Stimulated activated CD4-positive, alpha-beta T cell treated with anti-CD3 and anti-CD28 coated beads, Interleukin-1b, Interleukin-23, amount 100 ng/mL, for 1 hour (primary cell): ENCODE measurements at places on chromosomes 6 and 20.

DNA sequence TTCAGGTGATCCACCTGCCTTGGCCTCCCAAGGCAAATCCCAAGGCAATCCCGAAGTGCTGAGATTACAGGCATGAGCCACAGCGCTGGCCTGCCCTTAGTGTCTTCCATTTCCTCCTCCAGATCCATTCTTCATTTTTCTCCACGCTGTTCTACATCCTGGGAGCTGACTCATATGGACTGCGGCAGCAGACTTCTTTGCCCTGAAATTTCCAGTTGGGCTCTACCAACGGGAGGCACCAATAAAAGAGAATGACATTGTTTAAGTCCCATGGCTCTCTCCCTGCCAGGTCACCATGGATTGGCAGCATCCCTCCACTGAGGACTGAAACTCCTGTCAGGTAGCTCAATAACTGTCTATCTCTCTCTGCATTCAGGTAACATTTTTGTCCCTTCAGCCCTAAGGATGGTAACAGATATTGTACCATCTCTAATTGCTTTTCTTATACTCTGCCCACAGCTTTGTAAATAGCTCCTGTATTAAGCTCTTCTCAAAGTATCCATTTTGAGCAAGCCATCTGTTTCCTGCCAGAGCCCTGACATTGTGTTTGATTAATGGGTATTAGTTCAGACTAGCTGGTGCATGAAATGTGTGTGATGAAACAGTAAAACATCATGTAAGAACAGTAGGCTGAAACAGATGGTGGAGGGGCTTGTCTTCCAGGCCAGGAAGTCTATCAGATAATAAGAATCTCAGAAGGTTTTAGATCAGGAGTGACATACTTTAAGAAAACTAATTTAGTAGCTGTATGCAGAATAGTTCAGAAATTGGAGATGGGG is 3.6 kb downstream of the TBCC start:
- no peak for DNase-seq

DNA sequence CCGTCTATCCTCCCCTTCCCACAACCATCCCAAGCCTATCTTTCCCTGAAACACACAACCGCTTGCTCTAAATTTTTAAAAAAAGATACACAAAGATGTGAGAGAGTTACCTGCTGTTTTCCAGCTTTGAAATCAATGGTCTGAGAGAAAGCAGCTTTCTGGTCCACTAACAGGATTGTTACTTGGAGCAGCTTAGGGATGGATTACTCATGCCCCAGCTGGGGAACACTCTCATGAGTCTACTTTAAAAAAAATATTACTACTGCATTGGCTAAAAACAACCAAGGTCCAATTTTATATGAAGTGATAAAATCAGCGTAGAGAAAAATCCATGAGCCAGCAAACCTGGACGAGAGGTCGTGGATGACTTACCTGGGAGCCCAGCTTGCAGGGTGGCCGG is 29.6 kb upstream of the FOXC1 start:
- DNase-seq = no peak

GRCh38 chr6:30915591-30915946 is 1.5 kb downstream of the VARS2 start:
- DNase-seq = no peak

DNA sequence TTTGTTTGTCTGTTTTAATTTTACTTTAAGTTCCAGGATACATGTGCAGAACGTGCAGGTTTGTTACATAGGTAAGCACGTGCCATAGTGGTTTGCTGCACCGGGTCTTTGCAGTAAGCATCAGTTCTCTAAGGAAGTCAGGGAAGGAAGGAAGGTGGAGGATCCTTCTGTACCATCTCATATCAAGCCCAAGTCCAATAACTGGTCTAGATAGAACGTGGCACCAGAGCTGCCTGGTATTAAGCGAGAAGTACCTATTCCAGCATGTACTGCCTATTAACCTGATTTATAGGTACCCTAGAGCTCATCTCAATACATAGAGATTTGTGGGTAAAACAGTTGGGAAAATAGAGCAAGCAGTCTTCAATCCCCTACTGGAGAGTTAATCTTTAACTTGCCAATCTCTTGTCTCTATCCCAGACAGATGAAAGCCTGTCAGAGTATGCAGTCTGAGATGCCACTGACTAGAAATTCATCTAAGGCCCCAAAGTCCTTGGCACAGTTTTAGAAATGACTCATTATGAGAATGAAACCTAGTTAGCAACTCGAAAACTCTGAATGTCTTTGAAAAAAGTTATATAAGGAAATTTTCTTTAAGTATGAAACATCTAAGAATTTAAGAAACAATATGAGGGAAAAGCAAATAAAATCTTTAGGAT is 144.9 kb downstream of the TFAP2A start:
- no peak for DNase-seq

GRCh38 chr6:147176795-147177194 is 27.4 kb upstream of the STXBP5 start:
- DNase-seq = no peak
